ENCODE measurements at places on chromosomes 16 and 17. TPM values are rescaled to one million over a fixed set of nuclear protein-coding genes. Genes with fewer than 3 reads are reported as not detected.

DNA sequence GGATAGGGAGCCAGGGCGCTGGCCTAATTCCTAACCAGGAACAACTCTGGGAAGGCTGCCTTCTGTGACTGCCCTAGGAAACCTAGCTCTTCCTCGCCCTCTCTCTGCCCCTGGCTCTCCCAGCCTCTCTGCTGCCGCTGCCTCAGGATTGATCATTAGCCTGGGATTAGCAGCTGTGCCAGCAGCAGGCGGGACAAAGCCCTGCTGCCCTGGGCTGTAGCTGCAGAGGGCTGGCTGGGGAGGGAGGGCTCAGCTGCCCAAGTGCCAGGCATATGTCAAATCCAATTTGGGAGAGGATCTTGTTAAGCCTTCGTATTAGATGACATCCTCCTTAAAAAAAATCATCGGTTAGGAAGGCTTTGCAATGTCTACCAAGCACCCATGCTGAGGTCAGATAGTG, 144.8 kb upstream of the CCL2 start:
- DNase-seq: no peak

GRCh38 chr16:84600343-84601229, 17.3 kb downstream of the COTL1 start:
- no peak for DNase-seq

The CD300H gene
- not detected for total RNA-seq

GRCh38 chr17:72985882-72986720, 106.4 kb downstream of the SLC39A11 start:
- DNase-seq: no peak

The TBC1D3D gene
- total RNA-seq: 3.0 TPM

The CIBAR2 gene
- not detected for total RNA-seq

DNA sequence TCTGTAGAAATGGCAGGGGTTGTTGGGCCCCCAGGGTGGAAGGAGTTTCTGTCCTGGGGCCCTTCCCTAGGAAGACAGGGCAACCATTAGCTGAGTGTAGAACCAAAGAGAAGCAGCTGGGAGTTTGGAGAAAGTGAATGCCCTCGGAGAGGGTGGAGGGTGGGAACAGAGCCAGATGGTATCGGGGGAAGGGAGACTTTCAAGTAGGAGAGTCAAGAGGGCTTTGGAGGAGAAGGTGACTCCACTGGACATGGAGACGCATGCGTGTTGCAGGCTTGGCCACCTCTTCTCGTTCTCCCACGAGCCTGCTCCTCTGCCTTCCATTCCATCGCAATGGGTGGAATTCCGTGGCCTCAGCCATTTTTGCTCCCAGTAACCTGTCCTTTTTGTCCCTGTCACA, 19.4 kb downstream of the SLC47A1 start:
- no peak for DNase-seq

DNA sequence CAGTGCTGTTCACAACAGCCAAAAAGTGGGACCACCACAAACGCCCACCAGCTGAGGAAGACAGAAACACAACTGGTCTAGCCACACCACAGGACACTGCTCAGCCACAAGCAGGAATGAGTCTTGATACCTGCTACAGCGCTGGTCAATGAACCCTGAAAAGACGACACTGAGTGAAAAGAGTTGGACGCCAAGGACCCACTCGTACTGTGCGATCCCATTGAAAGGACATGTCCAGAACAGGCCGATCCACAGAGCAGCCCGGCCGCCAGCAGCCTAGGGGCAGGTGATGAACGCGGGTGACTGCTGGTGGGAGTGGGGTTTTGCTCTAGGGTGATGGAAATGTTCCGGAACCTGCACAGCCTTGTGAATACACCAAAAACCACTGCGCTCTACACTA, 10.6 kb upstream of the SLC38A8 start:
- no peak for DNase-seq

GRCh38 chr16:84712801-84713775, 13.3 kb downstream of the USP10 start:
- DNase-seq: no peak

The SLFN12 gene
- total RNA-seq: 35.3 TPM

Measured in urinary bladder (tissue), 4 donors.